Activated CD4-positive, alpha-beta T cell treated with anti-CD3 and anti-CD28 coated beads, Interleukin-2, amount 50 U/mL, for 24 hours (primary cell): ENCODE measurements at places on chromosomes 6 and 20.

DNA sequence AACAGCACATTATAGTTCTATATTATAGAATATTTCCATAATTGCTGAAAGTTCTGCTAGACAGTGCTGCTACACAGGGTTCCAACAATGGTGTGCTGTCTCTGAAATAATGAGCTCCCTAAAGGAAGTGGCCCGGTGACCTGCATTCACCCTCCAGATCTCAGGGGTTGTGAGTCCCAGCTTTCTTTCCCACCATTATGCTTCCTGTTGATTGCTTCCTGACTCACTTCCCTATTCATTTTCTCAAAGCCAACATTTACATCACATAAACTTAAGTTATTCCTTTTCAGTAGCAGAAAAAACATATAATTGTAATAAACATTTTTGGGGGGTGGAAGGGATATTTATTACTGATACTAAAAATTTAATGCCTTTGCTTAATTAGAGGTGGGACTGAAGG is 12.9 kb upstream of the CCN6 start:
- no peak for DNase-seq

- DNase-seq: no peak
Measured at GRCh38 chr6:121539439-121539838, 104.0 kb downstream of the GJA1 start.

DNA sequence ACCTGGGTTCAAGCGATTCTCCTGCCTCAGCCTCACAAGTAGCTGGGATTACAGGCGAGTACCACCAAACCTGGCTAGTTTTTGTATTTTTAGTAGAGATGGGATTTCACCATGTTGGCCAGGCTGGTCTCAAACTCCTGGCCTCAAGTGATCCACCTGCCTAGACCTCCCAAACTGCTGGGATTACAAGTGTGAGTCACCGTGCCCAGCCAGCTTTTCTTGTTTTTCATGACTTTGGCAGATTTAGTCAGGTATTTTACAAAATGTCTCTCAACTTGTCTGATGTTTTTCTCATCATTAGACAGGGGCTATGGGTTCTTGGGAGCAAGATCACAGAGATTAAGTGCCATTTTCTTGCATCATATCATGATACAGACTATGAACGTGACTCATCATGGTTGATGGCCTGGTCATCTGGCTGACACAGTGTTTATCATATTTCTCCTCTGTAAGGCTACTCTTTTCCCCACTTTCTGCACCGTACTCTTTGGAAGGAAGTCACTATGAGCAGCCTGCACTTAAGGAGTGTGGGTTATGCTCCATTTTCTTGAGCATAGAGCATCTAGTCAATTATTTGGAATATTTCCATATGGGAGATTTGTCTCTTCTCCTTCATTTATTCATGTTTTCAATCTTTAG is 67.8 kb downstream of the RNF182 start:
- no peak for DNase-seq

GRCh38 chr6:23308166-23308565 is 738.8 kb downstream of the HDGFL1 start:
- no peak for DNase-seq

GRCh38 chr20:63477944-63478343 is 5.5 kb upstream of the KCNQ2 start:
- no peak for DNase-seq

- no peak for DNase-seq
Measured at GRCh38 chr6:148524976-148525375, 182.3 kb downstream of the SASH1 start.

GRCh38 chr20:20321134-20321533 is 46.8 kb upstream of the INSM1 start:
- no peak for DNase-seq

DNA sequence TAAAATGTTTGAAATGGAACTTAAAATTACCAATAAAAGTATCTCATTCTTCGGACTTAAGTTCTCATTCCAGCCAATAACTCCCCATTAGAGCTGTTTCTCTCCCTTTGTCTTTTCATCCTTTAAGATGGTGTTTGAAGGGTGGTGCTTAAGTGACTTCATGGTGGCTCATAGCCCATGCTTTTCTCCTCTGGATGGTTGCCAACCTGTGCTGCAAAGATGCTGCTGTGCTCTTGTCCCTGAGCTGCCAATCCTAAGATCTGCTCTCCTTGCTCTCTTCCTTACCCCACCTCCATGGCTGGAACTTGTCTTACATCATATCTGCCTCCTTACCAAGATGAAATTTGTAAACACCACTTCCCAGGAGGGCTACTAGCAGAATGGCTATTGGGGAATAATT is 31.6 kb upstream of the PNRC1 start:
- DNase-seq: no peak

GRCh38 chr20:15705975-15706374 is 867.3 kb downstream of the KIF16B start:
- DNase-seq: no peak

DNA sequence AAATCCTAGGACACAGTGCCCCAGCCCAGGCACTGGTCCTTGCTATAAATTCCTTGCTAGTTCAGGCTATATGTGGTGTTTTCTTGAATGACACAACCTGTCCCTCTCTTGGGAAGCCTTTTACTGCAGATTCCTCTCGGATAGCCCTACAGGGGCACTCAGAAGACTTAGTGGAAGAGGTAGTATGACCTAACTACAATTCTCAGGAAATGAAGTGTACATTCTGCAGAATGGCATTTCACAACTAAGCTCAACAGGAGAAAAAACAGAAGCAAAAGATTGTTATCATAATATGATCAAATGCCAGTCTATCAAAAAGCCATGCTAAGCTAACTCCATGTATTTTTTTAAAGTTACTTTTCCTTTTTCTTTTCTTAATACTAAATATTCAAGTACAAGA is 66.3 kb upstream of the FBXL4 start:
- DNase-seq: no peak

- DNase-seq: no peak
Measured at GRCh38 chr20:19328676-19329075, 116.2 kb downstream of the SLC24A3 start.

GRCh38 chr6:41736186-41736733 is 852 bp upstream of the TFEB start:
- DNase-seq: no peak

DNA sequence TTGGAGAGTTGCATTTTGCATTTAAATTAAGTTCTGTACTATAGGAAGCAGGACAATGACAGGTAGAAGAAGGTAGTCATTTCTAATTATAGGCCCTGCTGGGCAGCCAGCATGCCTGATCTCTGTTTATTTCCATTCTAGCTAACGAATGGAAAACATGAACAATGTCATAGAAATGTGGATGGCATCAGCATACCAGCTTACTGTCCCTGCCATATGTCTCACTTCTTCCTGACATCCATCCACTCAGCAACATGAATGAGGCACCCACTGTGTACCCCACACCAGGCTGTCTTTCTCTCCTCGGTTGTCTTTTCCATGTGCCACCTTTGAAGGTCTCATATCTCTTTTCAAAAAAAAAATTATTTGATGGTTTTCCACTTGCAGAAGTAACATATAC is 11.1 kb downstream of the ADTRP start:
- no peak for DNase-seq

GRCh38 chr6:37171970-37172812 is 2.2 kb downstream of the PIM1 start:
- DNase-seq: peak; percentile 84

DNA sequence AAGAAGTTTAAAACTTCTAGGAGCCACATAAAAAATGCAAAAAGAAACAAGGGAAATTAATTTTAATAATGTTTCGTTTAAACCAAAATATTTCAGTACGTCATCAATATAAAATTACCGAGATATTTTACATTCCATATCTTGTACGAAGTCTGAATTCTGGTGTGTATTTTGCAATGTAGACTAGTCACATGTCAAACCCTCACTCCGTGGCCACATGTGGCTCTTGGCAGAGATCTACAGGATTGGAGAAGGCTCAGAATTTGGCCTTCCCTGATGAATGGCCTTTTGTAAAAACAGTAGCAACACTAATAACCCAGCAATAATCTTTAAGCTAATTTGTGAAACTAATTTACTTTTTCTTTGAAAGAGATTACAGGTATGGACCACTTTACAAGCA is 217.1 kb downstream of the PRL start:
- DNase-seq: no peak

DNA sequence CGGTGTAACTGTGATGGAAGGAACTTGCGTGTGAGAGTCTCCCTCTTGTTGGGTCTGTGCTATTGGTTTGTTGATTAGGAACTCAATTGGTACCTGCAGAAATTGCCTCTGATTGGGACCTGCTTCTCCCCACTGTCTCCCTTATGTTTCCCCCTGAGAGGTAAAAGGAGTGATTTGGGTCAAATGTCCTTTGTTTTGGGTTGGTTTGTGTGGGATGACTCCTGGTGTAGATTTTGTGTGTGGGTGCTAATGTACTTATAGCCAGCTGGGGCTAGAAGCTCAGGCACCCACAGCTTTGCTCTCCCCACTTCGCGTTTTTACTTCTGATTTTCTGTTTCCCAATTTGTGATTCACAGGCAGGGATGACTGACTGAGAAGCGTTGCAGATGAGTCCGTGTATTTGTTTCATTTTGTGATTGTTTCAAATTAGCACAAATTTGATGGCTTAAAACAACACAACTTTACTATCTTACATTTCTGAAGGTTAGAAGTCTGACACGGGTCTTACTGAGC is 79.1 kb downstream of the UTRN start:
- DNase-seq: no peak

DNA sequence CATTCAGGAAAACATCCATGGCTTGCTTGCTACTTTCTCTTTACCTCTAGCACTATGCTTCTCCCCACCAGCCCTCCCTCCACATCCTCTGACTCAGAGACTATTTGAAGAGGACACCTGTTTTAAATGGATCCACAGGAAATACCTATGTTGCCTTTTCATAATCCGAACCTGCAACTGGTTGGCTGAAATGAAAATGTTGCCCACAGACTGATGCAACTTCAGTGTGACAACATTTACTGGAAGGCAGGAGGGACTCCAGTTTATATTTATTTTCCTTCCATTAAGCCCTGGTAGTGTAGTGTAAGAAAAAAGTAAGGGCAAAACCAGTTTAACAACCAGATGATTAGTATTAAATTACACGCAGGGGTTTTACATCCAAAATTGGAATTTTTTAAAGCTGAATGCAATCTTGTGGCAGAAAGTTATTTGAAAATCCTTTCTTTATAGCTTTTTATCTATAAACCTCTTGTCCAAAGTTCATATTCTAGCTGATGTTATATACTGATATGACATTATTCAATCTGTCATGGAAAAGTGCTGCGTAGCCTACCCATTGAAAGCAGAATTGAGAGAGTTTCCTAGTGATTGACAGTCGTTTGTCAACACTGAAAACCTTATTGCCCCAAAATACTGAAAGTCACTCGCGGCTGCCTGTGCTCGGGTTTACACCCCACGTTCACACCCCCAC is 881 bp upstream of the AIG1 start:
- no peak for DNase-seq

DNA sequence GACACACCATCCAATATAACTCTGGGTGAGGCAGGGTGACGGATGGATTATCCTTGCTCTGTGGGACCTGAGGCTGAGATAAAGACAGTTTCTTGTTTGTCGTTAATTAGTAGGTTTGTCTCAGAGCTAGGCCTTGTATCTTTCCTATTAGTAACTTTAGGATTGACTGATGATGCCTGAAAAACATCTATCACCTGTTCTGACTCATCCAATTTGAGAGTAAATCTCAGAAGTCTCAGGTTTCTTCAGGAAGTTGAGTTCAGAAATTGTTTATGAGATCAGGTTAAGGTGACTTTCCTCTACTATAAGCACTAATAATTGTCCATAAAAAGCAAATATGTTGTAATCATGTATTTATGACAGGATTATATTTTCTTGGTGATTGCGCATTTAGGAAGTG is 129.5 kb upstream of the SUPT3H start:
- DNase-seq: no peak

DNA sequence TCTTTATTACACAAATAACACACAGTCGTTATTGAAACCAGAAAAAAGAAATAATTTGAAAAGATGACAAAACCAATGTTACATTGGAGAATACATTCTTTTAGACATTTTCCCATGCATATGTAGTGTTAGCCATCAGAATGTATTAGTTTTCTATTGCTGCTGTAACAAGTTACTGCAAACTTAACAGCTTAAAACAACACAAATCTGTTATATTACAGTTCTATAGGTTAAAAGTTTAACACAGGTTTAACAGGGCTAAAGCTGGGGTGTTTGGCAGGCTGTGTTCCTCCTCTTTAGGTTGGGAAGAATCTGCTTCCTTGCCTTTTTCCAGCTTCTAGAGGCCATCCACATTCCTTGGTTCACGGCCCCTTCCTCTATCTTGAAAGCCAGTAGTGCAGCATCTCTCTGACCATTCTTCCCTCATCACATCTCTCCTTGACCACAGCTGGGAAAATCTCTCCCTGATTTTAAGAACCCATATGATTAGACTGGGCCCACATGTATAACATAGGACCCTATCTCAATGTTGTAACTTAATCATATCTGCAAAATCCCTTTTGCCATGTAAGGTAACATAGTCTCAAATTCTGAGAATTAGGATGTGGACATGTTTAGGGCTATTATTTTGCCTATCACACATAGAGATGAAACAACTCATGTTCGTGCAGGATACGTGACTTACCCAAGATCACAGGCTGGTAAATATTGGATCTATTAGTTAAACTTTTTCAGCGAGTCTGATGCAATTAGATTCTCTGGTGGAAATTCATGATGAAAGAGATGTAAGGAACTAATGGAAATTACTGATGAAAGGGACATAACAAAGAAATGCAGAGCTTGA is 145.4 kb upstream of the TMEM170B start:
- no peak for DNase-seq

GRCh38 chr6:102485480-102485879 is 1092.0 kb downstream of the GRIK2 start:
- no peak for DNase-seq

DNA sequence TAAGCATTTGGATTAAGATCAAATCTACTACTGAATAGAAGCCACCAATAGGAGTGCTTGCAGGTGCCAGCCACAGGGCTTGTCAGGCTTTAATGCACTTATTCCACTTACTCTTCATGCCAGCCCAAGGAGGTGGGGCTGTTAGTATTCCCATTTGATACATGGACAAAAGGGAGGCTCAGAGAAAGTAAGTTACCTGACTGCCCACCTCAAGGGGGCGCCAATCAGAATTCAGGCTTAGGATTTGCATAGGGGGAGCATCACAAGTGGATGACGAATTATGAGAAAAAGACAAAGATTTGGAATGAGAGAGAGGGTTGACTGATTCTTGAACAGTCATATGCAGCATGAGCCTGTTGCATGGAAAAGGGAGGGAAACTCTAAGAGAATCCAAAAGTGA is 188.4 kb upstream of the TSHZ2 start:
- peak; percentile 2 for DNase-seq

- peak; percentile 54 for DNase-seq
Measured at GRCh38 chr6:158231551-158232315, 63.6 kb downstream of the GTF2H5 start.

GRCh38 chr6:101003075-101003474 is 121.9 kb upstream of the ASCC3 start:
- no peak for DNase-seq

GRCh38 chr6:149150801-149151398 is 166.6 kb upstream of the TAB2 start:
- DNase-seq: no peak

DNA sequence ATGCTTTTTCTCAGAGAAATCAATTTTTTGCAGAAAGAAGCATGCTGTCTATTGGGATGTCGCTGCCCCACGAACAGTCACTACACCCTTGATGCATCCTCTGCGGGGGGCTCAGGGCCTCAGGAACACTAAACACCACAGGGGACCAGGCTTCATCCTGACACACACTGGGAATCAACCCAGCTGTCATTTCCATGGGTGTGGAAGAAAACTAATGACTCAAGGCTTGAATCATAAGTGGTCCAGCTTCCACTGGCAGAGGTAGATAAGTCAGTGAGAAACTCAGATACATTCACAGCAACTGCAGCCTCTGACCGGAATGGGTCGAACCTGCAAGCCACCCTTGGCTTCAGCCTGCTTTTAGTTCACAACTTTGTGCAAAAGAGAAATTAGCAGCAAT is 81.3 kb upstream of the SPTLC3 start:
- no peak for DNase-seq
